ENCODE measurements at places on chromosomes 12 and 14.

GRCh38 chr12:2456813-2457186 lies 338.0 kb upstream of the FKBP4 start:
- no peak for DNase-seq

DNA sequence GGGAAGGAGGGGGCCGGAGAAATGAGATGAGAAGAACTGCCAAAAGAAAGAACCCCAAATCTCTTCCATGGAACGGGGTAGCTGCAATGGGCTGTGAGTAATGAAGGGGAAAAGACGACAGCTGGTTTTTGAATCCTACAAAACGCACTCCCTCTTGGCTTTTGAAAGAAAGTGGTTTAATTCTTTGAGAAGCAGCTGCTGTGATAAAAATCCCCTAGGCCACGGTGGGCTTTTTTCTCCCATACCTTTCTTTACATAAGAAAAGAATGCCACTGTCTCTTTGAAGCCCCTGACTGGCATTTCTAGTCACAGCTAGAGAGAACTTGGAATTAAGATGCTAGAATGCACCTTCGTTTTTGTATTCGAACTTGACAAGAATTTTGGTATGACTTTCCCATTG lies 486.1 kb downstream of the GLT1D1 start:
- no peak for DNase-seq

GRCh38 chr12:118689793-118690192 lies 291.5 kb upstream of the SRRM4 start:
- DNase-seq, result peak; percentile 65

DNA sequence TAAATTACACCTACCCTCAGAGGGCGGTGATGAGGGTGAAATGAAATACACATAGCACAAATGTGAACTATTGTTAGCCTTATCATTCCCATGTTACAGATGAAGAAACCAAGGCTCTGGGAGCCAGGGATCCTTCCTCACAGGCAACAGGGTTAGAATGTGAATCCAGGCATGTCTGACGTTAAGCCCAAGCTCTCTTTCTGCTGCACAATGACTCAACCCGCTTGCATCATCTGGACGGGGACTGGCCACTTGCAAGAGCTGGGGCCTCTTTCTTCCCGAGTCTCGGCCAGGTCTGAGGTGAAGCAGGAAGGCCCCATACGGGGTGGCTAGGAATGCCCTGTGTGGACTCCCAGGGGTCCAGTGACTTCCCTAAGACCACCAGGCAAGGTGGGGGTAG lies 105.2 kb downstream of the RBM19 start:
- DNase-seq, result no peak

GRCh38 chr12:46383654-46384450 lies 11.3 kb upstream of the SLC38A2 start:
- peak; percentile 95 for DNase-seq

- DNase-seq, result no peak
These were observed 150.3 kb upstream of the PTPRQ start for GRCh38 chr12:80293759-80294158.

- no peak for DNase-seq
These were observed 73.4 kb downstream of the ZNF664 start for GRCh38 chr12:124046456-124046740.

- DNase-seq, result no peak
These were observed 6.4 kb downstream of the SSH1 start for GRCh38 chr12:108850854-108851573.

GRCh38 chr14:97113339-97113738 lies 316.2 kb downstream of the VRK1 start:
- no peak for DNase-seq

- DNase-seq, result no peak
These were observed 74.2 kb upstream of the BDKRB2 start for GRCh38 chr14:96130391-96130790.

- no peak for DNase-seq
These were observed 42.9 kb downstream of the TESPA1 start for GRCh38 chr12:54941659-54942058.

GRCh38 chr14:81589381-81590065 lies 55.9 kb upstream of the SEL1L start:
- DNase-seq, result no peak

GRCh38 chr12:57621497-57622292 lies 10.5 kb downstream of the ARHGEF25 start:
- DNase-seq, result peak; percentile 72

- DNase-seq, result no peak
These were observed 111.2 kb upstream of the NOVA1 start for GRCh38 chr14:26709019-26709418.

DNA sequence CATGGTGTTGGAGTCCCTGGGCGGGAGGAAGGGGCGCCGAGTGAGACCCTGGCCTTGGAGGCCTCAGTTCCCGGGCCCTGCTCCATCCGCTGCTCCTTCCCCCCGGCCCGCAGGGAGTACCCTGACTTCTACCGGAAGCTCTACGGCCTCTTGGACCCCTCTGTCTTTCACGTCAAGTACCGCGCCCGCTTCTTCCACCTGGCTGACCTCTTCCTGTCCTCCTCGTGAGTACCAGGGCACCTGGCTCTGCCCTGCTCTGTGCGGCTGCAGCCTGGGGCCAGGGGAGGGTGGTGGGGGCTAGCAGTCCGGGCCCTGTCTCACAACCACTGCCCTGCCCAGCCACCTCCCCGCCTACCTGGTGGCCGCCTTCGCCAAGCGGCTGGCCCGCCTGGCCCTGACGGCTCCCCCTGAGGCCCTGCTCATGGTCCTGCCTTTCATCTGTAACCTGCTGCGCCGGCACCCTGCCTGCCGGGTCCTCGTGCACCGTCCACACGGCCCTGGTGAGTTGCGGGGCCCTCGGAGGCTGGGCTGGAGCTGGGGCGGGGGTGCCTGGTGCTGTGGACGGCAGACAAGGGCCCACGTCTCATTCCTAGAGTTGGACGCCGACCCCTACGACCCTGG lies 7.0 kb downstream of the NOC4L start:
- DNase-seq, result no peak

GRCh38 chr12:84638811-84639368 lies 273.7 kb downstream of the SLC6A15 start:
- no peak for DNase-seq

- no peak for DNase-seq
These were observed 107.9 kb downstream of the MYRFL start for GRCh38 chr12:69932676-69933552.

DNA sequence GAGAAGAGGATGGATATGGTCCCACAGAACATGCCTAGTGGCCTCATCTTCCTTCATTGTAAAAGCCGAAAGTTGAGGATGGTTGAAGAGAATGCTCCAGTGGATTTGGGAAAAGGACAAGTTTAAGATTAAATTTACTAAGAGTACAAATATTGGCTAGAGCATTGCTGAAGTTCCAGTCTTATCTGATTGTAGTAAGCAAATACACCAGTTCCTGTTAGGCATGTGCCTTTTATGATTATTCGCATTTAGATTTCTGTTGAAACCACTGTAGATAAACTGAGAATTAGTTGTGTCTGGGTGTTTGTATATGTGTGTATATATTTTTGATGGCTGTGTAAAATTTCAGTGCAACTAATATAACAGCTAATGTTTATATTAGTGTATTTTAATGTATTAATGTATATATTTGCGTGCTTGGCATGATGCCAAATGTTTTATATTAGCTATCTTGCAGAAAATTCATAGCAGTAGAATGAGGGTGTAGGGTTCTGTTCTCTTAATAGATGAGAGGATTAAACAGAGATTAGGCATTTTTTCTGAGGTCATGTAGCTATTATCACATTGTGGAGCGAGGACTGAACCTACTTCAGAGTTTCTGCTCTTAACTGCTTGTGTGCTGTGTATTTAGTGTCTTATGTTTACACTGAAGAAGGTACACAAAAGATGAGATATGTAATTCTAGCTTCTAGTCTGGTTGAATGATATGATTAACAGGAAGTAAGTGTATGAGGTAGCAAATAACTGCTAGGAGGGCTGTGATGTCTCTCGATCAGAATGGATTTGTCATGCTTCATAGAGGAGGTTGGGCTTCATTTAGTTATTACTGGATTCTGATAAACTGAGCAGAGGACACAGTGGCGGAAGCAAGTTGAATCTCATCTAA lies 21.1 kb downstream of the FKBP3 start:
- DNase-seq, result no peak

- no peak for DNase-seq
These were observed 782.9 kb downstream of the BCL11B start for GRCh38 chr14:98489115-98489514.

- no peak for DNase-seq
These were observed 3.0 kb downstream of the KRT73 start for GRCh38 chr12:52615208-52615868.

All from left hindlimb (tissue), 1 donor.